ENCODE measurements at places on chromosomes 2 and 18.

- no peak for DNase-seq
Measured at GRCh38 chr2:197161774-197162173, 148.8 kb downstream of the ANKRD44 start.

GRCh38 chr2:30509716-30510115, 62.7 kb downstream of the LCLAT1 start:
- no peak for DNase-seq

GRCh38 chr2:199765646-199766045, 85.3 kb downstream of the FTCDNL1 start:
- DNase-seq: no peak

GRCh38 chr2:234275515-234275914, 221.4 kb downstream of the ARL4C start:
- DNase-seq: no peak

GRCh38 chr2:42040643-42041278, 7.1 kb upstream of the PKDCC start:
- no peak for DNase-seq

GRCh38 chr18:74520096-74520833, 14.0 kb upstream of the CNDP1 start:
- no peak for DNase-seq

- DNase-seq: no peak
Measured at GRCh38 chr2:39948016-39948719, 169.1 kb upstream of the THUMPD2 start.

DNA sequence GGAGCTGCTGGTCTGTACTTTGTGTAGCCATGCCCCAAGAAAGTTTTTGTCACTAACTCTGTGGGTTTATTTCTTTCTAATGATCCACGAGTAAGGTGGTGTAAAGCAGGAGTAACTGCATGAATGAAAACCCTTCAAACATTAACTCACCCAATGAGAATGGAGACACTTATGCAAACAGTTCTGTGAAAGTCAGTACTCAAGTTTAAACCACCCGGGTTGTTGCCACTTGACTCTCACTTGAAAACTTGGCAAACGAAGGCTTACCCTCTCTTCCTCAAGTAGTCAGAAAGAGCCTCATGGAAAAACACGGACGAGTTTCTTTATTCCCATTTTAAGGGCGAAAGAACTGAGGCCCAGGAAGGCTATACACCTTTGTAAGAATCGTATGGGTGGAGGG, 117.5 kb downstream of the MMADHC start:
- no peak for DNase-seq

DNA sequence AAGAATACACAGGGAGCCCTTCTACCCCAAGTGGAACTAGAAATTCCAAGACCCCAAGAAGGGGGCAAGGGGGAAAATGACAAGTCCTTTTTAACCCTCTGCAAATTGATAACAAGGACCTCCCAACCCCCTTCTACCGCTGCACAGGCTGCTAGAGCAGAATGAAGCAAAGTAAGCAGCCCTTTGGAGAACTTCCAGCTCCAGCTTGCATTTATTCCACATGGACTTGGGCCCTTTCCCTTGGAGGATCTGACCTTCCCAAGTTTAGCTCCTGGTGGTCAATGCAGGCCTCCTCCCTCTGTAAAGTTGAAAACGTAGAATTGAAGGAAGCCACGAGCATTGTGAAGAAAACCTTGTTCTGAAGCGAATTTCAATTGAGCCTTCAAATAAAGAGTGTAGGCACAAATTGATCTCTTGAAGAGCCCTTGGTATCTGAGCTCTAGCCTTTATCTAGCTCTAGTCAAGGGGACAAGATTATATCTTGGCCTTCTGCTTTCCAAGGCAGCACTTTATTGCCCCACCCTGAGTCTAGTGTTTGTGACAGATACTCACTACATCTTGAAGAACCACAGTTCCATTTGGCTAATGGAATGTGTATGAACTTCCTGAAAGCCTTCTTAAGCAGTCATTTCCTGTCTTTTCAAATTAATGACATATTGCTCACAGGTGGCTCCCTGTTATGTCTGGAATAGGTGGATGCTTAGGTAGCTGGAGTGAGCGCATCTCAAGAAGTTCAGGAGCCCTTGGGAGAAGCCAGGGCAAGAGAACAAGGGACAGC, 37.2 kb downstream of the SLC14A2 start:
- no peak for DNase-seq

DNA sequence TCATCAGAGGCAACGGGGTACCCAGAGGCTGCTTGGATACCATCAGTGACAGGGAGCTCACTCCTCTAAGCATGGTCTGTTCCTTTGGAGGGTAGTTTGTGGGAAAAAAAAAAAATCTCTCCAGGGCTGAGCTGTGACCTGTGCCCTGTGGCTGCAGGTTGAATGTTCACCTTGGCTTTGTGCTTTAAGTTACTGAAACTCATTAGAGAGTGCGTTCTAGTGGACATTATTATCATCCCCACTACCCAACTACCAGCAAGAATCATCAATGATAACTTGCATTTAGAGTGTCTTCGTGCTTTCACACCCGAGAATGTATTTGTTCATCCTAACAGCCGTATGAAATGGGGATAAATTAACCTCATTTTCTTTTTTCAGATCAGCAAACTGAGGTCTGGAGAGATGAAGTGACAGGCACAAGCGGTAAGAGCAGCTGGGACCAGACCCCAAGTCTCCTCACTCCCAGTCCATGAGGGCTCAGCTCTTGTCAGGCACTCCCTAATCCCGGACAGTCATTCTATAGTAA, 157.5 kb upstream of the MYCN start:
- no peak for DNase-seq

DNA sequence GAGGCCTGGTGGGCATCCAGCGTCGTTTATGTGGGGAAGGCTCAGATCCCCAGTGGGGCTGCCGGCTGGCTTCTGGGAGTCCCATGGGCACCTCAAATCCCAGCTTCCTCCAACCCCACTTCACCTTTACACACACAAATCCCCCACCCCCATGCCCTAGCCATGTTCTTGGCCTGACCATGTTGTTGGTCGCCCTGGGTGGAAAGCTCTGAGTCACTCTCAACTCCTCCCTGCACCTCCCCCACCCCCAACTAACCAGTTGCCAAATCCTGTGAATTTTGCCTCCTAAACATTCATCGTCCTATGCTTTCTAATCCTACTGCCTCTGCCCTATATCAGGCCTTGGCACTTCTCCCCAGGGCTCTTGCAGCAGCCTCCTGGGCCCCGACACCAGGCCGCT, 6.4 kb downstream of the TNS1 start:
- DNase-seq: no peak

DNA sequence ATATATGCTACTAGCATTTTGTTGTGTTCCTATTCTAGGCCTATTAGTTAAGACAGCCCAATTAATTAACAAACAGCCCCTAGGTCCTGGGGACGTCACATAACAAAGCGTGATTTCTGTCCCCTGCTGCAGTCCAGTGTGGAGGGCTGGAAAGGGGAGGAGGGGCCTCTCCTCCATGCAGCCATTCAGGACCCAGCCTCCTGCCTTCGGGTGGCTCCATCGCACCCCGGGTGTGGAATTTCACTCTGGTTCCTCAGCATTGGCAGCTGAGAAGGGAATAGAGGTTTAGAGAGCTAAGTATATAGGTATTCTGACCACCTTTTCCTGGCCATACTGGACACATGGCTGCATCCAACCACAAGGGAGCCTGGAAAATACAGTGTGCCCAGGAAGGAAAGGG, 42.4 kb downstream of the MC2R start:
- no peak for DNase-seq

DNA sequence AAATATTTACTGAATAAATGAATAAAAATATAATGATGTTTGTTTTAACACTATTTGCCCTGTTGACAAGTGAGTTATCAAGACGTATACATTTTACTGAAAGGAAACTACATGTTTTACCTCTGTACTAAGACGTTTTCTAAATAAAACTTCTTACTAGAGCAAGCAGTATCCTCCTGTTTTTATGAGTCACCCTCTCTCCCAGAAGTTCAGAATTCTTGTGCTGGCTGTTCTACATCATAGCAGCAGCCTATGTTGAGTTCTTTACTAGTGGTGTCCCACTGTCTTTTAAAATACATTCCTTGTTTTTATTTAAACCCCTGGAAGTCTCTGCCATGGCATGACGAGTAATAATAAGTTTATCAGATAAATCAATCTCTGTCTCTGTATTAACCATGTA, 297.4 kb downstream of the CALCRL start:
- DNase-seq: no peak

GRCh38 chr2:34578641-34579040, 979.5 kb upstream of the FAM98A start:
- DNase-seq: no peak

DNA sequence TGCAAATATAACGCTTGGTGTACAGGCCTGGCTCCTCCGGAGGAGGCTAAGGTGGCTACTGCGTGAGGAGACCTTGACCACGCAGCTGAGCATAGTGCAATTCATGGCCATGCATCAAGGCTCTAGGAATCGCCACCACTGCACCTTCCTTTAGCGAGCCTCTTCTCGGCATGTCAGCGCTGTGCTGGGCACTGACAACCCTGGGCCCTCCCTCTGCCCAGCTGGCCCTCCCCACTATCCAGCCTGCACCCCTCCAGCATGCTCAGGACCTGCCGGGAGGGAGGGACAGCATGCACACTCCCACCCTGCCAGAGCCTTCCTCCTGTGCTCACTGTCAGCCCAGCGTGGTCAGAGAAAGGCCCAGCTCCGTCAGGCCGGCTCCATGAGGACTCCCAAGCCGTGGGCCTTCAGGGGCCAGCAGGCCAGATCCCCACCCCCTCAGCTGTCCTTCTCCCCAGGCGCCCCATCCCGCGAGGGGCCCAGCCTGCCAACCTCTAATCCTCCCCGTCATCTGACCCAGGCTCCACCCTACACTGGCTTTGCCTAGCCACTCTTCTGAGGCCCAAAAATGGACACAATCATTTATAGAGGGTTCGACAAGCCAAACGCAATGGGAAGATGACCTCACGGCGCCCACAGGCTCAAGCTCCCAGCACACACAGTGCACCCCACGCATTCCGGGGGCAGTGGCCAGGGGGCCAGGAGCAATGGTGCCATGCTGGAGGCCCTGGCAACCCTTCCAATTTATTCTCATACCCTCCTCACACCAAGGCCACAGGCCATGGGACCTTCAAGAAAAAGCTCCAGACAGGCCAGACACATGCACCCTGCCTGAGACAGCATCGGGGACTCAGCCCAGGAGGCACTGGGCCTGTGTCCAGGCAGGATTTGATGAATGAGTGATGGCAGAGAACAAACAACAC, 3.5 kb downstream of the BIN1 start:
- DNase-seq: no peak

DNA sequence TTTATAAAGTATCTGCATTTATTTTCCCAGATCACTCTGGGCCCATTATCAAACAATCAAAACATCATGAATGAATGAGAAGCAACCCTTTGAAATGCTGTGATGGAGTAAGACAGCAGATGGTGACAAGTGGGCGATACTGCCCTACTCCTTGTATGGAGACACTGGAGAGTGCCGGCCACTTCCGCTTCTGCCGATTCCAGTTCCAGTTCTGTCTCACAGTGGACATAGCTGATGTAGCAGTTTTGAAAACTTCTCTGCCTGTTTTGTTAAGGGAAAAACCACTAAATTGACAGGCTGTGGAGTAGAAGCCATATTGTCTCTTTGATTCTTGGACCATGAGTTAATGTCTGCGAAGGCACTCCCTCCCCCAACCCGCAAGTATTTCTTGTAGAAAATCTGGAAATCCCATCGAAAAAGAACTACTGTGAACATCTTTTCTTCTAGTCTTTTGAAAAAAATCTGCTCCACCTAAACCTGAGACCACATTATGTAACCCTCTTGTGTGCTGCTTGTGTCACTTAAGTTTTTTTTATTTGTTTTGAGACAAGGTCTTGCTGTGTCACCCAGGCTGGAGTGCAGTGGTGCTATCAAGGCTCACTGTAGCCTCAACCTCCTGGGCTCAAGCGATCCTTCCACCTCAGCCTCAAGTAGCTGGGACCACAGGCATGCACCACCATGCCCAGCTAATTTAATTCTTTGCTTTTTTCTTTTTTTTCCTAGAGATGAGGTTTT, 133.5 kb downstream of the TANC1 start:
- DNase-seq: no peak

- no peak for DNase-seq
Measured at GRCh38 chr2:80141007-80141726, 163.4 kb downstream of the LRRTM1 start.

DNA sequence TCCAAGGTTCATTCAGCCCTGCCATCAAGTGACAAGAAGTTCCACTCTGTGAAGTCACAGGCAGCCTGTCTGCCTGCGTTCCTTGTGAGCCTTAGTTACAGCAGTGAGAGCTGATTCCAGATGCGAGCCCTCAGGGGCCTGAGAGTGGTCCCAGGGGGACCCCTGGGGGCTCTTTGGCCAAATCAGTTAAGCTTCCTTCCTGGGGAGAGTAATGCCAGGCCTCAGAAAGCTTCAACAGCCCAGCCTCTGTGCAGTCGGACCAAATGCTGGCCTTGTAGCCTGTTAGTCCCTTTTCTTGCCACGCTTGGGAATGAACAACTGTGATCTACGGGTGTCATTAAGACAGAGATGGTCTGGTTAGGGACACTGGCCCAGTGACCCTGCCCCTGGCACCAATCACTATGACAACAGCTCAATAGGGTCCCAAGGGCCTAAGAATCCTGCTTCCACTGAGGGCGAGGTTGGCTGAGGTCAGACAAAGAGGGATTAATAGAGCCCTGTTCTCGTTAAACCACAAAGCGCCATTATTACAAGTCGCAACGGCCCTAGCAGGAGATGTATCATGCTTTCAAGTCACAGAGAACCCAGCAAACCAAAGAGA, 50.9 kb downstream of the HS1BP3 start:
- DNase-seq: no peak

DNA sequence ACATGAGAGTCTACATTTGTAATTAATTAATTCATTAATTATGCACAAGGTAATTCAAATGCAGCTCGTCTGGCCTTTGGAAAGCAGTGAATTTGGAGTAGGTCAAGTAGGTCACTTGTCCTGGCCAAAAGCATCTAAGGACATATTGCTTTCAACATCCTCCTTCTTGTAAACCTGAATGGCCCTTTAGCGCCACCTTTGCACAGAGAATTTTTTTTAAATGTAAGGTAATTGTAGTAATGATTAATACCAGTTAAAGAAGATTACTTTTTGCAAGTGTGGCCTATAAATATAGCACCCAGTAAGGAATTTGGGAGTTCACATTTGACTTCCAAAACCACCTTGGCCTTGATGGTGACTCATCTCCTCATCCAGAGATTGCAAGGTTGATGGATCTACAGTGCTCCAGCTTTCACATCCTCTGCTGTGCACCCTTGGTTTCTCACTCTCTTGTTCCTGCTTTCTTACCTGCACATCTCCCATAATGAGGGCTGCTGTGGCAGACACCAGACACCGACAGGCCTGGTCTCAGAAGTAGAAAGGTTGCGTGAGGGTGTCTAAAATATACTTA, 481.7 kb downstream of the TGIF1 start:
- no peak for DNase-seq

GRCh38 chr2:207397917-207398655, 131.7 kb upstream of the CREB1 start:
- DNase-seq: no peak
